Testis (tissue), 5 donors: ENCODE measurements at places on chromosomes 7 and 10.

DNA sequence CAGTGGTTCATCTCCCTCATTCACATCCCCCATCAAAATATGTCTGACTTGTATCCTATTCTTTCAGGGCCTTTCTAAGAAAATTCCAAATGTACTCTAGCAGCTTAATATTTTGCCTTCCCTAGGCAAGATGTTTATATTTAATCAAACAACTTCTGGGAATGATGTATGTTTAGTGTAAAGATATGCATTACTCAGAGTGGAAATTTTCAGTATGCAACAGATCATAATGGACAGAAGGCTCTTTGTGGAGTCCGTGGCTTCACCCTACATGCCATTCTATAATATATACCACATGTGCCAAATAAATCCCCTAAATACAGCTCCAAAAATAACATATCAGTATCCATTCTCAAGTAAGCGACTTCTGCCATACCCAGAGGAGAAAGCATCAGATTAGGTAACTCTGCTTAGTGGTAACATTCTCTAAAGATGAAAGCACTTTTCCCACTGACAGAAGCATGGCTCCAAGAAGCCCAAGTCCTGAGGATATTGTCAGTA is 316.6 kb downstream of the KCNMA1 start:
- no peak for DNase-seq

GRCh38 chr7:115387137-115387536 is 465.2 kb downstream of the MDFIC start:
- no peak for DNase-seq

- DNase-seq = no peak
Observed at GRCh38 chr7:95472581-95473161, 13.1 kb upstream of the ASB4 start.

DNA sequence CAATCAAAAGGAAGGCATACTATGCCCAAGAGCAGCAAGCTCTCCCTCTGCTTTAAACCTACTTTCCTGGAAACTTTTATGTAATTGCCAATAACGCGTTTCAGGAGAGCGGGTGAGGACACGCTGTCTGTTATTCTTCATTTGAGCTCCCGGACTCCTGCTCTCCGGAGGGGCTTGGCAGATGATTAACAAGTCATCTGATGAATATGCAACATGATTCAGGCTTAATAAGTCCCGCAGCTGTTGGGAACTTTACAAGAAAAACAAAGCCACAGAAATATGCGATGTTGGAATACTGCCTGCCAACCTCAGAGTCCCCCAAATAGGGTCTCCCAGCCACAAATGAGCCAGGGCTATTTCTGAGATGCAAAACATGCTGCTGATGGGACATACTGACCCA is 348.0 kb downstream of the GPAM start:
- peak; percentile 14 for DNase-seq
